ENCODE measurements at places on chromosomes 11 and 22.

GRCh38 chr11:64687643-64688533 lies 35.1 kb downstream of the NRXN2 start:
- DNase-seq = no peak

DNA sequence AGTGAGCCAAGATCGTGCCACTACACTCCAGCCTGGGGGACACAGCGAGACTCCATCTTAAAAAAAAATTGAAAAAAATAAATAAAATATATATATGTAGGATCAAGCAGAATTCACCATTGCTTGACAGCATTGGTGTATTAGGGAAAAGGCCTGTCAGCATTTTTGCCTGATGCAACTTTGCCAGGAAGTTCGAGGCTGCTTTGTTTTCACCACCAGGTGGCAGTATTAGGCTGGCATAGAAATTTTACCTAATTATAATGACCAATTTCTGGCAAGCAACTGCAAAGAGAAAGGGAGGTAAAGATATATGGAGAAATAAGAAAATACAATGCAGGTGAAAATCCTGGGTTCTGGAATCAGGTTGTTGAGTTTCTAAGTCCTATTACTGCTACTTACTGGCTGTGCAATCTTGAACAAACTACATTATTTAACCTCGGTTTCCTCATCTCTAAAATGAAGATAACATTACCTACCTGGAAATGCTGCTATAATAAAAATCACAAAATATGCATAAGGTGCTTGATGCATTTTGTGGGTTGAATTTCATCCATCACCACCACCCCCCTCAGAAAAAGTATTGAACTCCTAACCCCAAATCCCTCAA lies 24.7 kb downstream of the LAYN start:
- DNase-seq = peak; percentile 88

GRCh38 chr11:122509091-122509490 lies 146.4 kb upstream of the UBASH3B start:
- DNase-seq = no peak

- DNase-seq = no peak
Measured at GRCh38 chr11:71170624-71171423, 81.6 kb downstream of the SHANK2 start.

- no peak for DNase-seq
Measured at GRCh38 chr11:2122907-2123627, 16.1 kb downstream of the IGF2 start.

DNA sequence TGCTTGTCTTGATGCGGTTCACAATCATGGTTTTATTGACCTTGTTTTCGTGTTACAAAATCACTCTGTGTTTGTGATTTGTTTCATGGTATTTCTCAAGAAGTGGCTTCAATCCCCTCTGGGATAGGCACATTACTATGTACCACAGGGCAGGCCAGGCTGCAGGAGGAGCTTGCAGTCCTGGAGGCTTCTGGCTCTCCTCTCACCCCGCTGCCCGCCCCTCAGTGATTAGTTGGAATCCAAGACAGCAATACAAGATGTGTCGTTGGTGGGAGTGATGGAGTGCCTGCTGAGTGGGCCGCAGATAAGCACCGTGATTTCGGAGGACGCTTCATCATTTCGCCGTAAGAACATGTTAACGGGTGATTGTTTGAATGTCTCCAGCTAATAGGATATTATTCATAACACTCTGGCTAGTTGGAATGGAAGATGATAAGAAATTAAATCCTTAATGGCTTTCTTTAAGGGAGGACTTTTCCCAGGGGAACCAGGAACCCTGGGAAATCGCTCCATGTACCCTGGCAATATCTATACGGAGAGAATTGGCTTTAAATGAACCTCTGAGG lies 384.4 kb downstream of the MIAT start:
- DNase-seq = no peak

DNA sequence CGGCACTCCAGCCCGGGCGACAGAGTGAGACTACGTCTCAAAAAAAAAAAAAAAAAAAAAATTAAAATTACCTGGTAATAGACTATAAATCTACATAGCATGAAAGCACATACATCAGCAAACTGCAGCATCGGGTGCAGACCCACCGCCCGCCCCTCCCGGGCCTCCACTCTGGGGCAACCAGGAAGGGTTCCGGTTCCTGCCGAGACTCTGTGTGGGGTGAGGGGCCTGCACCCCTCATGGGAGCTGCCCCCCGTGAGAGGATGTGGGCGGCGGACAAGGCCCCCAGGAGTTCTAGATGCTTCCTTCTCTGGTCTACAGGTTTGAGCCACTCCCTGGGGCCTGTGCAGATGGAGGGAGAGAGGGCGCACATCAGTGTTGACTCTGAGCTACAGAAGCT lies 9.1 kb downstream of the DRD4 start:
- DNase-seq = no peak

GRCh38 chr11:110522471-110522870 lies 92.7 kb downstream of the FDX1 start:
- no peak for DNase-seq

DNA sequence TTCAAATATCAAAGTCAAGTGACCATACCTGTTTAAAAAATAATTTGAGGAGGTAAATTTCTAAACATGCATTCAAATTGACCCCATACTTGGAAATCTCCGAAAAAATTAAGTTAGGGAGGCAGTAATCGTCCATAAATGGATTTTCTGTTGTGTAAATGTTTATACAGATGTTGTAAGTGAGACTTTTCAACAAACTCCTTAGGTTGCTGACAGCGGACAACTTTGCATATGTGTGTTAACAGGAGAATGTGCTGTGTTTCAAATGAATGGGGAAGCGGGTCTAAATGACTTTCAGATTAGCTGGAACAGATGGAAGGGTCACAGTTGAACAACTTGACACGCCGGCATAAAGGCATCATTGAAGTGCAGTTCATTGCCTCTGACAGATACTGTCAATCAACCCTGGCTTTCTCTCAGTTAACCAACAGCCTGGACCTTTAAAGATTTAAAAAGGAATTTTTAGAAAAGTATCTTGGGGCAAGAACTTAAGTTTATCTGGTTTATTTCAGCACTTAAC lies 98.2 kb upstream of the DBX1 start:
- no peak for DNase-seq

DNA sequence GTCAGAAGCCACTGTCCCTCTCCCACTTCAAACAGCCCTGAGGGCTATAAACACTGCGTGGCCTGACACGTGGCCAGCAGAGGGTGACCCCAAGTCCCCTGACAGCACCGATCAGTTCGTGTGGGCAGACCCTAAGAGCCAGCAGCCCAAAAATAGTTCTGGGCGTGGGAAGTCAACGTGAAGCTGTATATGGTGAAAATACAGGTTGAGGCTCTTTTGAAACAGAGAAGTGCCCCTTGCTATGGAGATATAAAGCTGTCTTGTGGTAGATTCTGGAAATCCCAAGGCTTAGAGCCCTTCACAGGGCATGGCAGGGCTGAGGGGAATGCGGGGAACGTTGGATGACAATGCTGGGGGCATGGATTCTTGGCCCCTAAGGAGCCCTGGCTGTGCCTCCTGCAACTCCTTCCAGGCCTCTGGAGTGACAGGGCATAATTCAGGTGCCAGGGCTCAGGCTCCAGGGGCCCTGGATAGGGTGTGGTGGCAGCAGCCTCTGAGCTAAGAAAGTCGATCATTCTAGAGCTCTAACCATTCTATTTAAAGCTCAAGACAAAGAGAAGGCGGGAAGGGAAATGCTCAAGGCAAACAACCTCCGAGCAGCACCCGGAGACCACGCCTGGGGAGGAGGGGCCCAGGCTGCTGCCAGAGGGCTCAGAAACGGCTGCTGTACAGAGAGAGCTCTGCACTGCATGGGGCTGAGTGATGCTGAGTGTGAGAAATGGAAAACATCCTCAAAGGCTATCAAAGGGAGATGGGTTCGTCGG lies 60.4 kb upstream of the CD5 start:
- DNase-seq = no peak

DNA sequence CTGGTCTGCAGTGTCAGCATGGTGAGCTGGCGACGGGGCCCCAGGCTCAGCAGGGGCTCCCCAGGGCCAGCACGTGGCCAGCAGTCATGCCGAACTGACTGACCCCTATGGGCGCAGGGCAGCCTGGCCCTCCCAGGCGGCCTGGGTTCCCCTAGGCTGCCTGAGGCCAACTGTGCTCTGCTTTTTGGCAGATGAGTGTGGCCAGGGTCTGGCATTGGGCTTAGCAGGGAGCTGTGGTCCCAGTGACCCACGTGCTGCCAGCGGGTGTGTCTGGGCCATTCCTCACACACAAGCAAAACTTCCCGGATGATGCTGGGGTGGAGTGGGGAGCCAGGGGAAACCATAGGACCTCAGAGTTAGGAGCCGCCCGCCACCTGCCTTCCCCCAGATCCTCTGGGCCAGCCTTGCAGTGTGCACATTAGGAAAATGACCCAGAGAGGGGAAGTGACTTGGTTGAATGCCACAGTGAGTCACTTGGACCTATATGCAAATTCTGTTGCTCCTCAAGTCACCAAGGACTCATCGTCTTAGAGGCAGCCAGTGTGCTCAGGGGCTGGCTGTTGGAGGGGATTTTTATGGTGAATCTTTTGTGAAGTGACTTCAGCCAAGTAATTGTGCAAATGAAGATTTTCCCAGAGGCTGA lies 6.5 kb downstream of the ADORA2A start:
- peak; percentile 99 for DNase-seq

DNA sequence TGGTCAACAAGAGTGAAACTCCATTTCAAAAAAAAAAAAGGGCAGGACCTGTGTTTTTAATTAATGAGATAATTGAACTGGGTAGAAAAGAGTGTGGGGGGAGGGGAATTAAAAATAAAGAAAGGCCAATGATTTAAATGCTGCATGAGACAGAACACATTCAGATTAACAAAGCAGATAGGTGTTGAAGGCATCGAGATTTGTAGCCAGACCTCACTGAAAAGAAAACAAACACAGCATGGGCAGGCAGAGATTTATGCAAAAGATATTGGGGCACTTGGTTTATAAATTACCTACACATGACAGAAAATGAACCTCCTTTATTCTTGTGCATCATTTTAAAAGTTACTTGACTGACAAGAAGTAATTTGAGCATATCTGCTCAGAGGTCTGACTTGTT lies 354.0 kb upstream of the API5 start:
- DNase-seq = no peak

- DNase-seq = no peak
Measured at GRCh38 chr11:133504906-133505305, 27.4 kb downstream of the OPCML start.

DNA sequence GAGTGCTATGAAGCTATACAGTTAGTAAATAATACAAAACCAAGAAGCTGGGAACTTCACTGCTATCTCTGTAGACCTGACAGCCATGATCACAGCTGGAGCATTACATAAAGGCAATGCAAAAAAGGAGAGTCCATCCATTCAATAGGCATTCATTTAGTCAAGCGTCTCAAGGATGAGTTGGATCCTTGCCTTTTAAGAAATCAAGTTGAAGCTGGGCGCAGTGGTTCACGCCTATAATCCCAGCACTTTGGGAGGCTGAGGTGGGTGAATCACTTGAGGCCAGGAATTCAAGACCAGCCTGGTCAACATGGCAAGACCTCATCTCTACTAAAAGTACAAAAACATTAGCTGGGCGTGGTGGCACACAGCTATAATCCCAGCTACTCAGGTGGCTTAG lies 48.1 kb upstream of the ALKBH3 start:
- DNase-seq = no peak

DNA sequence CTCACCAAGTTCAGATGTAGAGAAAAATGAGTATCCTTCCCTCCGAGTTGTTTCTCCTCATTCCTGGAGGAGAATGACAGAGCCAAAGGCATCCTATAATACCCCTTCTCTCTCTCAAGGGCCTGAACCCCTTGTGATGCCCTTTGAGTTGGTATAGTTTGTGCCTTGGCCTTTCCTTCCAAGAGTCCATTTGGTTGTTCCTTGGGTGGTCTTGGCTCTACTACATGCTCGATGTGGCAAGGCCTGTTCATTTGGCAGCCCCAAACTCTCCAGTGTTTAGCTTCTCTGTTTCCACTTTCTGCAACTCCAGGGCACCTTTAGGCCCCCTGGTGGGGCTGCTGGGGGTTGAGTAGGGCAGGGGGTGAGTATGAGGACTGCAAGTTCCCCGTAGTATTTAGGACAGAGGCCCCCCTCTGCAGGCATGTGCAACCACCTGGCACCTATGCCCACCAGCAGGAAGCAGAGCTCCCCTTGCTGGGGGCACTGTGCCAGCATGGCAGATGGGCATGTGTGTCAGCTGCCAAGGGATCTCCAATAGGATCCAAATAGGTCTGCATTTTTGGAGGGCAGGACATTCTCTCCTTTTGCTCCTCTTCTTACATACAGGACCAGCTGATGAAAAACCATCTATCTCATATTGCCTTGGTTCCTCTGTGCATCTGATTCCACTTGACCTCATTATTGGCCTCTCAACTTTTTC lies 217.2 kb upstream of the CADM1 start:
- no peak for DNase-seq

- DNase-seq = no peak
Measured at GRCh38 chr11:282171-282570, 4.0 kb downstream of the NLRP6 start.

DNA sequence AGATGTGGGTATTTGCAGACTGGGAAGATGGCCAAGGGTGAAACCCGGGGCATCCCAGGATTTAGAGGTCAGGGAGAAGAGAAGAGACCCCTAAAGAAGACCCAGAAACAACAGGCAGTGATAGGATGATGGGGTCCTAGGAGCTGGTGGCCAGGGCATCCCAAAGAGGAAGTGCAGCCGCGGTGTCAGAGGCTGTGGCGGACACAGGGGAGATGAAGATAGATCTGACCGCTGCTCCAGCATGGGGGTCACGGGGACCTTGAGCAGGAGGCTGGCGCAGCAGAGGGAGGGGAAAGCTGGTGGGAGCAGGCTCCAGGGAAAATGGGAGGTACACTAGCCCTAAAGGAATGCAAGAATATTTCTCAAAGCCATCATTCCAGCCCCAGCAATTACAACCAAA lies 47.3 kb downstream of the CTTN start:
- DNase-seq = no peak

DNA sequence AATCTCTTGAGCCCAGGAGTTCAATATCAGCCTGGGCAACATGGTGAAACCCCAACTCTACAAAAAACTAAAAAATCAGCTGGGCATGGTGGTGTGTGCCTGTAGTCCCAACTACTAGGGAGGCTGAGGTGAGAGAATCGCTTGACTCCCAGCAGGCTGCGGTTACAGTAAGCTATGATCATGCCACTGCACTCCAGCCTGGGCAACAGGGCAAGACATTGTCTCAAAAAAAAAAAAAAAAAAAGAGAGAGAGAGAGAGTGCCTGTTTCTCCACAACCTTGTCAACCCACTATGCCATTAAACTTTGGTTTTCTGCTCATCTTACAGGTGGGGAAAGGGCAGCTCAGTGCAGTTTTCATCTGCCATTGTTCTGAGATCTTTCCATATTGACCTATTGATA lies 5.1 kb downstream of the FOLR3 start:
- DNase-seq = no peak

DNA sequence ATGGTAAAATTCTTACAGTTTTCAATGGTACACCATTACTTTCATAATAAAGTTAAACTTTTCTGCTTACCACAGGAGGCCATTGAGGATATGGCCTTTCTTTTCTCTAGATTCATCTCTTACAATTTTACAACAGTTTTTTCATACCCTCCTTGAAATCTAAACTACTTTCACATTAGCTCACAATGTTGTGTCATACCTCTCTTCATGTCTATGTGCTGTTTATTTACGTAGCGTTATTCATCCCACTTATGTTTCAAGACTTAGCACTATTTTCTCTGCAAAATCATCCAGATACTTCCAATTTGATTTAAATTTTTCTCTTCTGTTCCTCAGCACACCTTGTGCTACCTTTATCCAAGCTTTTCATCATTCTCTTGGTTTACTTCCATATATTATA lies 123.3 kb downstream of the METTL15 start:
- DNase-seq = no peak
